NCI-H2029 (cell line): ENCODE measurements at places on chromosomes 13 and 19.
A peak's percentile ranks its signal among the peaks of the same experiment; 100 is the strongest.

GRCh38 chr13:111514610-111515306 lies 194.3 kb downstream of the TEX29 start:
- DNase-seq, result no peak

DNA sequence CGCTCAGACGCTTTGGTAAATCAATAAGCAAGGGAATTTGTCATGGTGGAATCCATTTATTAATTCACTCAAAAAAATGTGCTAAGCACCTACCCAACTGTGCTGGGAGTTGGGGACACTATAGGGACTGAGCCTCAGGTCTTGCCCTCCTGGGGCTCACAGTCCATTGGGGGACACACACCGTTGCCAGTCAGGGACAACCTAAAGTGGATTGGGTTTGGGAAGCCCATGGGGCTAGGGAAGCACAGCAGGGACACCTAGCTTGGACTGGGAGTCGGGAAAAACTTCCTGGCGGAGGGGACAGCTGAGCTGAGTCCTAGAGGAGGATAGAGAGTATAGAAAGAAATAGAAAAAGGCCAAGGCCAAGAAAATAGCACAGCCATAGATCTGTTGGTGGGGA lies 8.5 kb downstream of the FOSB start:
- no peak for DNase-seq

- peak; percentile 5 for DNase-seq
These were observed 57.6 kb upstream of the ZNF507 start for GRCh38 chr19:32287811-32288227.

DNA sequence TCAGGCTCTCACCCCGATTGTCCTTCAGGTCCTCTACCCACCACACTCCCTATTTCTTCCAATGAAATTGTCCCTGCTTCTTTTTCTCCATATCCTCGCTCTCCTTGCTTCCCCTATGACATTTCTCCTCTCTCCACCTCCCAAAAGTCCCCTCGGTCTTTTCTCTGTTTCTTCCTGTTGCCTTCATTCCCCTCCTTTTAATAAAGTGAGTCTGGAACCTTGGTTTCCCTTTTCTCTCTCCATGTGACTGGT lies 676 bp upstream of the ZNF574 start:
- DNase-seq, result no peak

DNA sequence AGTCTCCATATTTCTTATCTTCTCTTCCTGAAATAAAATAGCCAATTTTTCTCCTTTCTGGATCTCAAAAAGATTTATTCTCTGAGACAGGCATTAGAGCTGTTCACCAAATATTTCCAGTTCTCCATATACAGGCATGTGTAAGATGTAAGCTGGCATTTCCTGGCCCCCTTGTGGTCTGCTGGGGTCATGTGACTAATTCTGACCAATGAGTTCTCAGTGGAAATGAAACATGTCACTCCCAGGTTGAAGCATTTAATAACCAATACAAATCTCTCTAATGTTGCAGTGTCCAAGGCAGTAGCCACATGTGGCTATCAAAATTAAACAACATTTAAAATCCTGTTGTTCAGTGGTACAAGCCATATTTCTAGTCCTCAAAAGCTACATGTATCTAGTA lies 14.8 kb upstream of the CACNA1A start:
- no peak for DNase-seq

DNA sequence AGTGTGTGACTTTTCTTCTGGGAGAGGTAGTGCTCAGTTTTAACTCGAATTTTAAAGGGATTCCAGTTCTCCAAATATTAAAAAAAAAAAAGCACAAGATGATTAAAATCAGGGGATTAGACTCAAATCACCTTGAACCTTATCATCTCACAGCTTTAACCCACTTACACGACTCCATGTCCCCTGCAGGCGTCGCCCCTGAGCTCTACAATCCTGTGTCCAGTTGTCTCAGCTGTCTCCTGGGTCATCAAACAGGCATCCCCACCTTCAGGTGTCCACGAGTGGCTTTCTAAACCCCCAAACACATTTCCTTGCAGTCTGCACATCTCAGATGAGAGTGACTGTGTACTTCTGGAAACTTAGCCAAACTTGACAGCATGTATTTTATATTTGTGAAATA lies 14.1 kb downstream of the ZNF808 start:
- no peak for DNase-seq

DNA sequence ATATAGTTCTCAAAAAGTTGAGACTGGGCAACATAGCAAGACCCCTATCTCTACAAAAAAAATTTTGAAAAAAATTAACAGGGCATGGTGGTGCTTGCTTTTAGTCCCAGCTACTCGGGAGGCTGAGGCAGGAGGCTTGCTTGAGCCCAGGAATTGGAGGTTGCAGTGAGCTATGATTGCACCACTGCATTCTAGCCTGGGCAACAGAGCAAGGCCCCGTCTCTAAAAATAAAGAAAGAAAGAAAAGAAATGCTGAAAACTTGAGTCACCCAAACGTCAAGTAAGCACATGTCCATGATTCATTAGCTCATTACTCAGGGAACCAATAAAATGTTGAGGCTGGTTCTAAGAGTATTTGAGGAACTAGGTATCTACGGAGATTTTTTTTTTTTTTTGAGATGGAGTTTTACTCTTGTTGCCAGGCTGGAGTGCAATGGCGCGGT lies 33.9 kb upstream of the SEMA6B start:
- DNase-seq, result no peak

DNA sequence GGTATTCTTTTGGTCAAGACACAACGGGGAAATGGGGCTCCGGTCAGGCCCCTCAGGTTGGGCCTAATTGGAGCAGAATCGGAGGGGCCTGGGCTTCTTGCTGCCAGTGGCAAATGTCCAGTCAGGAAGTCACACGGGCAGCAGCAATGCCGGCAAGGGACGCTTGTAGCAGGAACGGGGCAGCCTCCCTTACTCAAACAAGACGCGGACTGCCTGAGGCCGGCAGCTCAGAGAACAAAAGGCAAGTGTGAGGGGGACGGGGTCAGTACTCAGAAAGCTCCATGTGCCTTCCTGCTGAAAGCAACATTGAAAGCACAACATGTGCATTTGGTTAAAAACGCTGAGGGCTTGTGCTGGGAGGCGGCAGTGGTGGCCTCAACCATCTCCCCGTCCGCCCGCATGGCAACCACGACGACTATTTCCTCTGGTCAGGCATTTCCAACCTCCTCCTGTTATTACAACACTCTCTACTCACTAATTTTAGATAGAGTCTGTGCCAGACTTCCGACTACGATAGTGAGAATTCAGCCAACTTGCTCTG lies 20.5 kb upstream of the RASA3 start:
- DNase-seq, result no peak

DNA sequence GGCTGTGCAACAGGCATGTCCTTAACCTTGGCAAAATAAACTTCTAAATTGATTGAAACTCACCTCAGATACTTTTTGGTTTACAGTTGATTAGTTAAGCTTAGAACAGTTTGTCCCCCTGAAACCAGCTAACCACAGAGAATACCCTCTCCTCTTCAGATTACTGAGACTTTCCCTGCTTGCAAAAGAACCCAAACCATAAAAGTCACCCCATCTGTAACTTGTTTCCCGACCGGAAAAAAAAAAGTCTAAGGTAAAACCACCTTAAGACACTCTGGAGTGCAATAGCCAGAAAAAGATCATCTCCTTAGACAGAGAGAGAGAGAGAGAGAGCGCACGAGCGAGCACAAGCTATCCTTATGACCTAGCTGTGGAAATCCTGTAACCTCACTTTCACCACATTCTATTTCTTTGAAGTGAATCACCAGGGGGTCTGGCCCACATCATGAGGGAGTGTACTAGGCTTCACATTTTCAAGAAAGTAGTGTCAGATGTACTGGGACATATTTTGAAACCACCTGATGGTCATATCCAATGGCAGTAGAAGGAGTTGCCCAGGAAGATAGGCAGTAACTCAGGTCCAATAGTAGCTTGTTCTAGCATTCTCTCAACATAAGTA lies 11.1 kb upstream of the GTF2F2 start:
- no peak for DNase-seq

- no peak for DNase-seq
These were observed 74.6 kb upstream of the C13orf46 start for GRCh38 chr13:114048443-114048842.
